ENCODE measurements at places on chromosomes 16 and 17. TPM values are rescaled to one million over a fixed set of nuclear protein-coding genes. Genes with fewer than 3 reads are reported as not detected.

HIC1 gene
- total RNA-seq: 14.1 TPM

DNA sequence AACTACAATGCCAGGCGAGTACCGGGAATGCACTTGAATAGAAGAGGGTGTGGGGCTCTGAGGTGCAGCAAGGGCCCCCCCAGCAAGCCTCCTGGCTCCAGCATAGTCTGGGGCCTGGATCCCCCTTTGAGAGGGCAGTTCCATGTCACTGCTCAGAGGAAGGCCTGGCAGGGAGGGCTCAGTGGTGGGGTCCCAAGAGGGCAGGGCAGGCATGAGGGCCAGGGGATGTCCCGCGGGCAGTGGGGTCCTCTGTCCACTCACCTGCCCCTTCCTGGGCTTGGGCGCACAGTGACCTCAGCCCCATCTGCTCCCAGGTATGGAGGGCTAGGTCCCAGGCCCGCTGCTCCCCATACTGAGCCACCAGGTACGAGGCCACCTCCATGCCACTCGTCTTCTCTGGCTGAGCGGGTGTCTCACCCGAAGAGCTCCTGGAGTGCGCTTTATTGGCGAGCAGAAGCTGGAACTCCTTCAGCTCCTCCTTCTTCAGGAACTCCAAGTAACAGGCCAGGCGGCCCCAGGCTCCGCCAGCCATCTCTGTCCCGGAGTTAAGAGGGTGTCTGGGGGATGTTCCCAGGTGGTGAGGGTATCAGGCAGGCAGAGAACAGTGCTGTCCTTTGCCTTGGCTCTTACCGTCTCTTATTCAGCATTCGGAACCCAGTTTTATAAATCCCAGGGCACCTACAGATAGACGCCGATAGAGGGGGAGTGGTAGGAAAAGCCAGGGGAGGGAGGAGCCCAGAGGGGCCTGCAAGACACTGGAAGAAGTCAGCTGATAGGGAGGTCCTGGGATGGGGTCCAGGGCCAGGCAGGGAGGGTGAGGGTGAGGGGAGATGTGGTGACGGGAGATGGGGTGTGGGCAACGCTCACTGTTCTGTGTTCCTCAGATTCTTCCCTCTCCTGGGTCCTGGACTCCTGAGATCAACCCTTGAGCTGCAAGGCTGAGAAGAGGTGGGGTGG lies 605 bp downstream of the NLRP1 start:
- DNase-seq: no peak

GRCh38 chr17:62679866-62680377 lies 52.5 kb downstream of the MRC2 start:
- no peak for DNase-seq

DNA sequence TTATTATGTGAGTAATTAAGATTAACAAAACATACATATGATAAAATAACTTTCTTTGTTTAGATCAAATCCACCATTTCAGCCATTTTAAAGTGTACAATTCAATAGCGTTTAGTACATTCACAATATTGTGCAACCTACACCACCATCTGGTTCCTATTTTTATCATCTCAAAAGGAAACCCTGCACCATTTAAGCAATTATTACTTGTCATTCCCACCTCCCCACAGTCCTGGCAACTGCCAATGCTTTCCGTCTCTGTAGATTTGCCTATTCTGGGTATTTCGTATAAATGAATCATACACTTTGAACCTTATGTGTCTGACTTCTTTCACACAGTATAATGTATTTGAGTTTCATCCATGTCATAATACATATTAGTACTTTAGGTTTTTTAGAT lies 162.5 kb upstream of the CNTNAP4 start:
- DNase-seq: no peak

DNA sequence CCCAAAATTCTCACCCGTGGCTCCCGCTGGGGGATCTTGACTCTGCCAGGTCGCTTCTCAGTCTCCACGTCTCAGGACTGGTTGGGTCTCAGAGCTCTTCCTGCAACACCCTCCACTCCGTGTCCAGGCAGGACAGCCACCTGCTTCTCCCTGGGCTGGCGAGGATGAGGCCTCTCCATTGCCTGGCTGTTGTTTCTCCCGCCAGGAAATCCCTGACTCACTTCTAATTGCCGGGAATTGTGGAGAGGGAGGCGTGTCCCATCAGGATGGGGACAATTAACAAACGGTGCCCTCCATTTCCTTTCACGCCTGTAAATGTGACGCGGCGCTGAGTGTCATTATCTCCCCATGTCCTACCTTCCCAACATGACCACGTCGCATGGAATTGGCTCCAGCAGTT lies 204.5 kb downstream of the RBFOX3 start:
- DNase-seq: no peak

- no peak for DNase-seq
Measured at GRCh38 chr17:83041305-83041704, 38.1 kb upstream of the METRNL start.
